A172 (cell line): ENCODE measurements at places on chromosomes 3 and 15. TPM values are rescaled to one million over a fixed set of nuclear protein-coding genes. Genes with fewer than 3 reads are reported as not detected.

Gene BLOC1S6
- total RNA-seq: 105 and 121 TPM in 2 replicates

Gene CHCHD4
- total RNA-seq: 45.3 and 48.5 TPM in 2 replicates

Gene RTP1
- not detected in 2 replicates for total RNA-seq

Gene HAUS2
- total RNA-seq: 45.6 and 54.5 TPM in 2 replicates

Gene ST8SIA2
- 0.69 TPM in 1 of 2 replicates, not detected in the other for total RNA-seq

Gene OR5K2
- not detected in 2 replicates for total RNA-seq

Gene DNAH12
- total RNA-seq: 0.12 TPM in 1 of 2 replicates, not detected in the other

Gene MRPS25
- 22.3 and 24.8 TPM in 2 replicates for total RNA-seq

Gene ACP3
- total RNA-seq: not detected in 2 replicates

Gene CYP1A2
- total RNA-seq: not detected in 2 replicates

Gene CDHR4
- total RNA-seq: not detected in 2 replicates

Gene CHDH
- total RNA-seq: 0.55 and 0.67 TPM in 2 replicates
